ENCODE measurements at places on chromosomes 16 and 17. TPM values are rescaled to one million over a fixed set of nuclear protein-coding genes. Genes with fewer than 3 reads are reported as not detected.

DNA sequence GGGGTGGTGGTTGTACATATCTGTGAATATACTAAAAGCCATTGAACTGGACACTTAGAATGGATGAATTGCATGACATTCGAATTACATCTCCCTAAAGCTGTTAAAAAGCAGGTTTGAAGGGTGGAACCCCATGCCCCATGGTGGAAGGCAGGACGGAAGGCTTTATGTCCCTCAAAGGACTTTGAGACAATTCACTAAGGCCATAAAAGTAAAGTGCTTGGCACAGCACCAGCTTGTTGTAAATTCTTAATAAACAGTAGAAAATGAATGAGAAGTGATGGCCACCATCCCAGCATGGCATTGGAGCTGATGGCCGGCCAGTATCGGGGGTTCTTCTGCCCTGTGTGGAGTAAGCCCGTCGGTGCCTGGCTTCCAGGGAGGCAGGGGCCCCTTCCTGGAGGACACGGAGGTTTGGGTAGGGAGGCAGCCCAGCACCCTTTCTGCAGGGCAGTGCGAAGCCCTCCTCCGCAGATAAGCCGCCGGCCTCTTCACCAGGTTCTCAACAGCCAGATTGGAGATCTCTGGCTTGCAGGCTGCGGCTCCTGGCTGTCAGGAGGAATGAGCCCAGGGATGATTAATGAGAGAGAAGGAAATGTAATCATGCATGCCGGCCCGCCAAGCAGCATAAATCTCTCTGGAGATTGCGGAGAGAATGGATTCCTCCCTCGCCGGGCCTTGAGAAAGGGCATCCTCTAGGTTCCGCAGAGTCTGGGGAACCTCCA, 346.9 kb downstream of the FOXL1 start:
- no peak overlapping the region for H3K27ac ChIP-seq
- H3K36me3 ChIP-seq: no peaks in the 10 kb centered on the region
- H3K27me3 ChIP-seq: no peaks in the 10 kb centered on the region

- H3K27me3 ChIP-seq: no peaks in the 10 kb centered on the region
- no peak overlapping the region for H3K4me3 ChIP-seq
These were observed 213.2 kb downstream of the C16orf78 start for GRCh38 chr16:49586466-49587450.

GRCh38 chr17:82745524-82745923, 6.3 kb upstream of the TBCD start:
- H3K4me3 ChIP-seq: no peak overlapping the region
- H3K27me3 ChIP-seq: no peaks in the 10 kb centered on the region
- H3K4me1 ChIP-seq: no peaks in the 10 kb centered on the region
- no peak overlapping the region for H3K27ac ChIP-seq

The ENO3 gene
- total RNA-seq: 15.3 TPM

GRCh38 chr16:66414891-66415290, 12.2 kb upstream of the BEAN1 start:
- no peak for DNase-seq
- no peaks in the 10 kb centered on the region for H3K4me1 ChIP-seq
- peaks cover 14% of the 10 kb centered on the region for H3K36me3 ChIP-seq
- no peak overlapping the region for H3K27ac ChIP-seq
- peaks cover 7% of the 10 kb centered on the region for H3K27me3 ChIP-seq

The HBA1 gene
- not detected for total RNA-seq

The RHBDL1 gene
- 0.90 TPM for total RNA-seq

- no peak overlapping the region for H3K27ac ChIP-seq
- H3K27me3 ChIP-seq: no peaks in the 10 kb centered on the region
- H3K4me1 ChIP-seq: no peaks in the 10 kb centered on the region
- no peaks in the 10 kb centered on the region for H3K36me3 ChIP-seq
- no peak for DNase-seq
- H3K4me3 ChIP-seq: no peak overlapping the region
These were observed 33.4 kb downstream of the BRD7 start for GRCh38 chr16:50335196-50335958.

The TMED6 gene
- not detected for total RNA-seq

DNA sequence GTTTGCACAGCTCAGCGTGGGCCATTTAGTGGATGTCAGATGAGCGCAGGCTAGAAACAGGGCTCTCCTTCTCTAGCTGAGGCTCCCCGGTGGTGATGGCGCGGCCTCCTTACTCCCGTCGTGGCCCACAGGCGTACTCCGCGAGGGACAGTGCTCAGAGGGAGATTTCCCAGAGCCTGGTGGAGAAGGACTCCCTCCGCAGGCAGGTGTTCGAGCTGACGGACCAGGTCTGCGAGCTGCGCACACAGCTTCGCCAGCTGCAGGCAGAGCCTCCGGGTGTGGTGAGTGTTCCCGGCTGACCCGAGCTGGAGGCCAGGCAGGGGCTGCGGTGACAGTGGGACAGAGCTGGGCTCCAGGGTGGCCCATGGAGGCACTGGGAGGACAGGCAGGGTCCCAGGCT, 21.4 kb downstream of the CARD14 start:
- no peak for DNase-seq
- no peaks in the 10 kb centered on the region for H3K4me1 ChIP-seq
- no peak overlapping the region for H3K4me3 ChIP-seq
- H3K27me3 ChIP-seq: no peaks in the 10 kb centered on the region

The ZNF624 gene
- total RNA-seq: 5.5 TPM

- no peak for DNase-seq
- H3K4me3 ChIP-seq: peak overlapping the region; percentile 69
- H3K36me3 ChIP-seq: no peaks in the 10 kb centered on the region
These were observed 632 bp downstream of the CYBC1 start for GRCh38 chr17:82449883-82450356.

DNA sequence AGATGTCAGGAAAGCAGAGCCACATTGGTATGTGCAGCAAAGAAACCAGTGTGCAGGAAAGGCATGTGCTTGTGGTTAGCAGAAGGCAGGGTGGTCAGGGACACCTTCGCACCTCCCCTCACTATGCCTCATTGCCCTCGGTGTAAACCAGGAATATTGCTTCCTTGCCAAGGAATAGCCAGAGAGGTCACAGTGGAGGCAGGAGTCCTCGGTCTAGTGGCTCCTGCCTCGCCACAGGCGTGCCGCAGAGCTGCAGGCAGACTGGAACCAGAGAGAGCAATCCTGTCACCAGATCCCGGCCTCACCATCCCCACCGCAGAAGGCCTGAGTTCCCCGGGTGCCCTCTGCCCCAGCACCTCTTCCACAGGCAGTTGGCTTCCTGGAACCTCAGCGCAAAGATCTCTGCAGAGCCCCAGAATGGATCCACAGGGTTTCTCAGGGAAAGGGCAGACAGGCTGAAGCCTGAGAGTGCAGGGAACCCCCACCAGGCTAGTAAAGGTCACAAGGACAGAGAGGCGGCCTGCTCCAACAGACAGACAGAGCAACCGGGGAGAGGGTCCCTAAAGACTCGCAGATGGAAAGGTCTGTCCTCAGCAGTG, 21.6 kb downstream of the CCDC182 start:
- no peak for DNase-seq
- no peak overlapping the region for H3K4me3 ChIP-seq
- no peak overlapping the region for H3K27ac ChIP-seq
- H3K4me1 ChIP-seq: no peaks in the 10 kb centered on the region

DNA sequence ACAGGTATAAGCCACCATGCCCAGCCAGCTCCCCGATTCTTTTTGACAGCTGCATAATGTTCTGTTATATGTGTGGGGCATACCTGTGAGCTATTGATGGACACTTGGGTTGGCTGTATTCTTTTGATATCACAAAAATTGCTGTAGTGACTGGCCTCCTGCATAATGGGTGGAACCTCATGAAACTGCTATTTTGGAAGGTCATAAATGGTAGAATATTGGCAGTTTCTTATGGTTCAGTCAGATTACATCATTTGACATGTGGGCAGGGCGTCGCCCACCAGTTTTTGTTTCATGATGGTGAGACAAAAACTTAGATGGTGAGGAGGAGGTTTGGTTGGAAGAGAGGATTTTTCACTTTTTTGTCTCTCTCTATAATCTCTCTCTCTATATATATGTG, 26.7 kb upstream of the POLR3E start:
- no peak overlapping the region for H3K27ac ChIP-seq
- H3K4me1 ChIP-seq: no peaks in the 10 kb centered on the region
- no peaks in the 10 kb centered on the region for H3K27me3 ChIP-seq
- DNase-seq: no peak

- no peak overlapping the region for H3K4me3 ChIP-seq
- no peaks in the 10 kb centered on the region for H3K36me3 ChIP-seq
- H3K27ac ChIP-seq: no peak overlapping the region
- DNase-seq: no peak
- peaks cover 87% of the 10 kb centered on the region for H3K27me3 ChIP-seq
These were observed 5.2 kb upstream of the GUCY2D start for GRCh38 chr17:7997186-7997585.

GRCh38 chr16:78353640-78354275, 254.3 kb downstream of the WWOX start:
- H3K4me1 ChIP-seq: no peaks in the 10 kb centered on the region
- H3K27me3 ChIP-seq: no peaks in the 10 kb centered on the region
- H3K36me3 ChIP-seq: no peaks in the 10 kb centered on the region
- no peak overlapping the region for H3K27ac ChIP-seq

The DNAJA2 gene
- total RNA-seq: 48.5 TPM

DNA sequence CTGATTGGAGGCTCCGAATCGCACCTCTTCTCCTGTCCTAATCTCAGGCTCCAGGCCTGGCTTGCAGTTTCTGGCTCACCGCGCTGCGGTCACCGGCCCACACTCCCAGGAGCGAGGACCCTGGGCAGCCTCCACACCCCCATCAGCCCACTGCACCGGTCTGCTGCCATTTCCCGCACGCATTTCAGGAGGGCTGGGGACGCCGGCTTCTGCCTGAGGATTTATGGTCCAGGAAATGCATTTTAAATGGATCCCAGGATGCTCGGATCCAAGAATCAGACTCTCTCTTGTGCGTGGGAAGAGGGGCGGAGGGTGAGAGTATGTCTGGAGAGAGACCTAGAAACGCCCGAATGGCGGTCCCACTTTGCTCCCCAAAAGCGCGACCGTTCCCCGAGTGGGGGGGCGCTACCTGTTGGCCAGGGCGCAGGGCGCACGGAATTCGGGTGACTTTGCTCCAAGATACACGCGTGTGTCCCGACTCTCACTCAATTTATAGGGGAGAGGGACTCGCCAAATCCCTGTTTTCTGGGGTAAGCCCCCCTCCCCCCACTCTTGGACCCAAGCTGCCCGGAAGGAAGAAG, 817 bp upstream of the JPH3 start:
- H3K36me3 ChIP-seq: no peaks in the 10 kb centered on the region
- no peaks in the 10 kb centered on the region for H3K27me3 ChIP-seq
- no peaks in the 10 kb centered on the region for H3K4me1 ChIP-seq
- no peak overlapping the region for H3K27ac ChIP-seq

DNA sequence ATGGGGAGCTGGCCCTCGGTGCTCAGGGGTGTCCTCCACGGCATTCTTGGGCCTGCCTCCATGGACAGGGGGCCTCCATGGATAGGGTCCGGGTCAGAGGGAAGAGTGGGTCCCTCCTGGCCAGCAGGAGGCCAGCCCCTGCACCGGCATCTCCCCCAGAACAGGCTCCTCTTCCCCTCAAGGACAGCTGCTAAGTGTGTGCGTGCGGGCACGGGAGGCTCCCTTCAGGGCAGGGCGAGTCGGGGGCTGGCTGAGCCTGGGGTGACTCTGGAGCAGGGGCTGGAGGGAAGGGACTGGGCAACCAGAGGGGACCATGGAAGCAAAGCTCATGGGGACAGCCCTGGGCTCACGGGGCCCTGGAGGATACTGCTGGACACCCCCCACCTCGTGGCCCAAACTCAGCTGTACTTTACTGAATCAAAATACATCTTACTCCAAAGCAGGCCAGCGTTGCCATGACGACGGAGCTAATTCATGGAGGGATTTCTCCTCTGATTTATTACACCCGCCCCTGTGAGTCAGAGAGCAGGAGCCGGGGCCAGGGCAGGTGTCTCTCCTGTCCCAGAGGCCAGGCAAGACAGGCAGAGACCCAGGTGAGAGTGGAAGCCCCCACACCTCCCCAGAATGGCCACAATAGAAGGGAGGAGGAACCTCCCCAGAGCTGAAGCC, 2.1 kb downstream of the CASKIN1 start:
- peaks cover 10% of the 10 kb centered on the region for H3K4me1 ChIP-seq
- H3K4me3 ChIP-seq: no peak overlapping the region
- DNase-seq: no peak
- H3K27ac ChIP-seq: no peak overlapping the region

All from tibial nerve (tissue), 4 donors.